ENCODE measurements at places on chromosomes 6 and 20. TPM values are rescaled to one million over a fixed set of nuclear protein-coding genes. Genes with fewer than 3 reads are reported as not detected.

- DNase-seq, result no peak
Measured at GRCh38 chr6:139891471-139891870, 517.0 kb upstream of the CITED2 start.

DNA sequence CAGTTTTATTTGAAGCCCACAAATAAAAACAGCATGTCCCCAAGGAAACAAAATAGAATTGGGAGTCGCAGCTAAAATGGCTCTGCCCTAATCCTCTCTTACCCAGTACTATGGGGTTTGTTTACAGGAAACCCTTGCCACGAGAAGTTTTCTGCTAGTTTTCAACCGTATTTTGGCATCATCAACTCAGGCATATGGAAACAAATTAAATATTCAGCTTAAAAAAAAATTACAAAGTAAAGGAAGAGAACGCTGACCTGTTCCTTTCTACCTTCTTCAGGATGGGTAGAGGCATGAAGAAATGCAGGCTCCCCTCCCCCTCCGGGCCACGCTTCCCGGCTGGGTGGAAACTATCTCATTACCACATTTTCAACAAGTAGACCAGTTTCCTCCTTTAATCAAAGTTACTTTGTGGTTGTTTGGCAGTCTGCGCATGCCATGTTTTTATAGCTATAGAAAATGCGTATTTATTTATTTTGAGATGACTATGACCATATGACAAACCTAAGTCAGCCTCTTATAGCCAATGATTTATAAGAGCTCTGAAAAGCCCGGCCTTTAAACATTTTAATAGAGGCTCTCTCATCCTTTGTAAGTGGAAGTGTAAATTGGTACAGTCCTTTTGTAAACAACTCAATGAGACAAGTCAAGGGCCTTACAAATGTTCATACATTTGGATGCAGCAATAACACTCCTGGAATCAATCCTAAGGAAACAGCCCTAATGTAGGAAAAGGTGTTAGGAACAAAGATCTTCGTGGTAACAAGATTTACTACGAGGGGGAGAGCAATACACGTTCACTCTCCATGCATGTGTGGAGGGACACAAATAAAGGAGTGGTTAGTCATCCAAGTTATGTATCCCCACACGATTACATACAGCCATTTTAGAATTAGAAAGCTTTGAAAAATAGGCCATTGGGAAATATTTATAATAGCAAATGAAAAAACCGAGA, 16.1 kb upstream of the ZNF217 start:
- no peak for DNase-seq

DNA sequence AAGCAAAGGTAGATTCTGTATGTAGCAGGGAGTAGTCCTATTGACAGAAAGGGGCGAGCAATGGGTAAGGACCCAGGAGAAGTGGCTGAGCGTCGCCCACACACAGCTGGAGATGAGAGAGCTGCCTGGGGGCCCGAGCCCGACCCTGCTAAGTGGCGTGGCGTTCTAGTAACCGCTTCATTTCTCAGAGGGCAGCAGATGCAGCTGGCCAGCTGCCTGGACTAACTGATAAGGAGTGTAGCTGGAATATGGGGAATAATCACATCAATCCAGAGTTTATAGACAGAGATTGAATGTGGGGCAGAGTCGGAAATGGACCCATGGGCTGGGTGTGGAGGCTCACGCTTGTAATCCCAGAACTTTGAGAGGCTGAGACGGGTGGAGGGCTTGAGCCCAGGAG, 64.4 kb downstream of the EZR start:
- DNase-seq, result no peak

GRCh38 chr20:61605283-61605682, 353.2 kb downstream of the CDH4 start:
- no peak for DNase-seq

GRCh38 chr6:130600880-130601341, 226.3 kb upstream of the SMLR1 start:
- DNase-seq, result no peak

DNA sequence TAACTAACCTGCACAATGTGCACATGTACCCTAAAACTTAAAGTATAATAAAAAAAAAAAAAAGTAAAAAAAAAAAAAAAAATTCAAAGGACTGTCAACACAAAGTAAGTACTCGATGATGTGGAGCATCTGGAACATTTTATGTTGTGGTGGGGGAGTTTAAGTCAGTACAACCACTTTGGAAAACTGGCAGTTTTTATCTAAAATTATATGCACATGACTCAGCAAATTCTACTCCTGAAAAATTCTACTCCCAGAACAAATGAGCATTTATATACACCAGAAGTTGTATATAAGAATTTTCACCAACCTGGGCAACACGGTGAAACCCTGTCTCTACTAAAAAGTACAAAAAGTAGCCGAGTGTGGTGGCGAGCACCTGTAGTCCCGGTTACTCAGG, 36.9 kb upstream of the CCDC28A start:
- no peak for DNase-seq

- no peak for DNase-seq
Measured at GRCh38 chr6:10964684-10965083, 77.8 kb downstream of the SYCP2L start.

DNA sequence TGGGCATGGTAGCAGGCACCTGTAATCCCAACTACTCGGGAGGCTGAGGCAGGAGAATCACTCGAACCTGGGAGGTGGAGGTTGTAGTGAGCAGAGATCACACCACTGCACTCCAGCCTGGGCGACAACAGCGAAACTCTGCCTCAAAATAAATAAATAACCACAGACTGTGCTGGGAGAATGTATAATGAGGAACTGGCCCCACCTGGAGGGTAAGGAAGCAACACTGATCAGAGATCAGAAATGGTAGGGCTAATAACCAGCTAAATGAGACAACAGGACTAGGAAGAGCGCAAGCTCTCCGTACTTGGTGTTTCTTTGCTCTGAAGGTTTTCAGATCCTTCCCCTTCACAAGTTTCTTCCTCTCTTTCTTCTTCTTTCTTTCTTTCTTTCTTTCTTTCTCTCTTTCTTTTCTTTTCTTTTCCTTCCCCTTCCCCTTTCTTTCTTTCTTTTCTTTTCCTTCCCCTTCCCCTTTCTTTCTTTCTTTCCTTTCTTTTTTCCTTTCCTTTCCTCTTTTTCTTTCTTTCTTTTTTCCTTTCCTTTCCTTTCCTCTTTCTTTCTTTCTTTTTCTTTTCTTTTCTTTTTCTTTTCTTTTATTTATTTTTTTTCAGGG, 14.6 kb downstream of the CCM2L start:
- DNase-seq, result no peak

- no peak for DNase-seq
Measured at GRCh38 chr6:43819958-43820357, 49.9 kb downstream of the VEGFA start.

DNA sequence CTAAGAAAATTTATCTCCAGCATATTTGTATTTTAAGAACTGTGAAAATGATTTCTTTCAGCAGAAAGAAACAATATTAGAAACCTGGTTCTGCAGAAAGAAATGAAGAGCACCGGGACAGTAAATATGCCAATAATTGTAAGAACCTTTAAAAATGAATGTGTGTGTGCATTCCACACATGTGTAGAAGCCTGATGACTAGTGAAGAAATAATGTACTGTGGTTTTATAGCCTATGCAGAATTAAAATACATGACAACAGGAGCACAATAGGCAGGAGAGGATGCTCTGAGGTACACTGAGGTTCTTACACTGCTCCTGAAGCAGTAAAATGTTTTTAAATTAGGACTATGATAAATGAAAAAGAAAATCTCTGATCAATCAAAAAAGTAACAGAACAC, 48.9 kb downstream of the SNX14 start:
- DNase-seq, result no peak

DNA sequence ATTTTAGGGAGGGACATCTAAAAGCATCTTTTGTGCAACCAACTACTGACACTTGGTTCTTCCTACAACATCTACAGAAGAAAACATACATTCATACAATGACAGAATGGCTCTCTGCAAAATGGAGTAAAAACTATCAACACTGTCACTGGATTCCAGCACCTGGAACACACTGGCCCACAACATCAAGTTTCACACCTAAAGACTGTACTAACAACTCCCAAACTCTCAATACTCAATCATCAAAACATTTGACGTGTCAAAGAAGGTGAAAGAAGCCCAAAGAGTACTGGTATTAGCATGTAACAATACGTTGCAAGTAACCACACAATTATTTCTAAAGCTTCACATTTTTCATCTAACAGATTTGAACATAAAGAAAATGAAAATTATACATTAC, 2.1 kb downstream of the CPNE1 start:
- DNase-seq, result no peak

GRCh38 chr6:116695401-116695800, 14.4 kb downstream of the KPNA5 start:
- DNase-seq, result no peak

DNA sequence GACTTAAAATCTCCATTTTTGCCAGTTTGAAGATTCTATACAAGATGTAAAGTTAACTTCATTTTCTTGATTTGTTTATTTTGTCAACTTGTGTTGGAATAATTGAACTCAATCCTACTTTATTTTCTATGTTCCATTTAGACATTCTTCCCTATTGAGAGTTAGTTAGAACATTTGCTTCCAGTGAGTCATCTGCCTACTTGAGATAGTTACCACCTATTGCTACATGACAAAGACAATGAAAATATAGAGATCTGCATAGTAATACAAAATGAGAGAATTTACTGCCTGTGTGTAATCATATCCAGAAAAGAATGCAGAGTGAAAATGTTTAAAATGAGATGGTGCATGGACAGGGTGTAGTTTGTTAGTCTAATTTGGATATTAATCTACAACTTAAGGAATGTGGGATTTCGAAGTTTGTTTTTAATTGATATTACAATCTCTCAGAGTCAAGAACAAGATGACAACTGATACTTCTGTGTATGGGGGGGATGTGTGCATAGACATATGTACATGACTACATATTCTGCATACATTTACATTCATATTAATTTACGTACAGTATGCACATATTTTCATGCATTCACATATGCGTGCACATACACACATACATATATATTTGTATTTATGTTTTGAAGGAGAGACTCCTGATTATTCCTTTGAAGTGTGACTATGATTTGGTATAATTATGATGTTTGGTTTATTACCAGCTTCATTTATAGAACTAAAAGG, 420.1 kb downstream of the NKAIN2 start:
- no peak for DNase-seq

DNA sequence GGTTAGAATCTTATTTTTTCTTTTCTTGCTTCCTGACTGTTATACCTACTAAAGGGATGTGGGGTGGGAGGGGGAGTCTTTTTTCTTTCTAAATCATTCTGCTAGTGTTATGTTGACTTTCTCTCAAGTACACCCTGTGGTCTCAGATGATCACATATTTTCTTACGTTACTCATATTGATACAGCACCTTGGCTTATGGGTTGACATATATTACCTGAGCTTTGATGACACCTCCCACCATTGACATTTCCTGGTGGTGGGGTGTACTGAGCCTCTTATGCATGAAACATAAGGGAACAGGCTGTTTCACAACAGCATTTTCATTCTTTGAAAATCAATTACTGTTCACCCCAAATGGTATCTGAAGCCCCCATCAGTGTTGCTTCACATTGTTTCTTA, 169.8 kb downstream of the MMS22L start:
- no peak for DNase-seq

- no peak for DNase-seq
Measured at GRCh38 chr6:123022975-123023374, 26.9 kb downstream of the CLVS2 start.

GRCh38 chr6:36586606-36587005, 7.6 kb upstream of the SRSF3 start:
- DNase-seq, result no peak

- no peak for DNase-seq
Measured at GRCh38 chr6:51513891-51514747, 573.3 kb downstream of the PKHD1 start.

DNA sequence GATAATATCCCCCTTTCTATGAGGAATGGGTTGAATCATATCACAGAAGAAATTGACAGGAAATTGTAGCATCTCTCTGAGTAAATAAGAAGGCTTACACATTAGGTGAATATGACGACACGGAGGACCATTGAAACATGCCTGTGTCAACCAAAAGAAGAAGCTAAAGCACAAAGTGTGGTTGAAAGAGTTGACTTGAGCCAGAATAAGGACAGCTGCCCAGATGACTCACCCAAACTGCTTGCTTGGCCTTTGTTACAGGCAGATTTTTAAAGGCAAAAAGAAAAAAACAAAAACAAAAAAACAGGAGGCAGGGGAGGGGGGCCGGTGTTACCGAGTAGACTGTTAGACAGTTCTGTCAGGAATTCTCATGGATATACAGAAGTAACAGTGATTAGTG, 129.8 kb upstream of the EDN1 start:
- no peak for DNase-seq

GRCh38 chr20:57980506-57980905, 247.9 kb downstream of the ANKRD60 start:
- DNase-seq, result no peak

- DNase-seq, result no peak
Measured at GRCh38 chr6:39188098-39188450, 41.2 kb downstream of the KCNK5 start.

- DNase-seq, result no peak
Measured at GRCh38 chr20:40435146-40435895, 253.7 kb downstream of the MAFB start.

DNA sequence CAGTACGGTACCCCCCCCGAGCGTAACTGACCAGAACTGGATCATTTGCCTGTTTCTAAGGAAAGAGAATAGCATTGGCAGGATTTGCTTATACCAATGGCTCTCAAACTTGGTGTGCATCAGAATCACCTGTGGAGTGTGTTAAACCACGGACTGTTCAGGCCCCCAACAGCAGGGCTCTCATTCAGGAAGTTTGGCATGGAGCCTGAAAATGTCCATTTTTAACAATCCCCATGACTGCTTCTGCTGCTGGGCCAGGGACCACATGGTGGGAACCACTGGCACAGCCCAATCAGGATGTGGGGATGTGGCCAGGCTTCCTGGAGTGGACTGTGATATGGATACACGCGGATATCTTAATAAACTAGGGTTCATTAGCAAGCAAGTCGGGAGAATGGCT, 53.9 kb downstream of the GTF2H5 start:
- DNase-seq, result no peak

GRCh38 chr6:148432462-148433195, 90.0 kb downstream of the SASH1 start:
- no peak for DNase-seq

DNA sequence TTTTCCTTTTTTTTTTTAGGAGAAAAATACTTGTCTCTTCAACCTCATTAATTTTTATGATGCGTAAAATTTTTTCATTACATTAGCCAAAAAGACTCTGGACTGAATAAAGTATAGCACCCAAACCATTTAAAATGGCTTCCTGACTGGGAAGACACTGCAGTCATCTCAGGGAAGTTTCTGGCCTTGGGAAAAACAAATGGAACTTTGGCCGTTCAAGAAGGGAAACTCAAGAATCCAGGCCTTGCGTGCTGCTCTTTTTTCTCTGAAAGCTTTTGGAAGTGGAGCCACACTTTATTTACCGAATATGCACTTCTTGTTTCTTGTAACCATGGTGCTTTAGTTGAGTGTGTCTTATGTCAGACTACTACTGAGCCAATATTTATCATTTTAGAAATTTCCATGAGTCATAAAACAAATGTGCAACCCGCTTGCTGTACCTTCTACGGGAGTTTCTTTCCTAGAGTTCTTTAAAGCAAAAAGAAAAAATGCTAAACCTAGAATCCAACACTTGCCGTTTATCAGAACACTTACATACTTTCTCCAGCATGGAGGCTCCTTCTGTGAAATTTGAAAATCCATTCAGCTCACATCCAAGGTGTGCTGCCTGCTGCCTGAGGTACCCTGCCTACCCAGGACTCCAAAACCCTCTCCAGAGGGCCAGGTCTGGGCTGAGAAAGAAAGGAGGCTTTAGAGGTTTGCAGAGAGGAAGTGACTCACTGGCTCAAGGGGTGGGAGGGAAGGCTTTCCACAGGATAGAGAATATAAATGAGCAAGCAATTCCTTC, 11.5 kb upstream of the DSTN start:
- peak; percentile 83 for DNase-seq

Gene LAMA2
- polyA plus RNA-seq, result 151 TPM

Gene CDSN
- polyA plus RNA-seq, result 0.06 TPM

Gene EFCAB8
- 0.24 TPM for polyA plus RNA-seq

Gene GSTA2
- not detected for polyA plus RNA-seq

Measured in forelimb muscle (tissue), 1 donor.